ENCODE measurements at places on chromosomes 16 and 17. TPM values are rescaled to one million over a fixed set of nuclear protein-coding genes. Genes with fewer than 3 reads are reported as not detected.

Gene SMARCE1
- 103 TPM for total RNA-seq

Gene PDIA2
- 0.77 TPM for total RNA-seq

Gene KRT32
- total RNA-seq: not detected

Gene ARHGAP27
- 12.9 TPM for total RNA-seq

Gene BCL6B
- not detected for total RNA-seq

Gene NTN3
- 0.06 TPM for total RNA-seq

Gene ZG16
- total RNA-seq: not detected

Data from A549 treated with Hydrocortisone at 1 μM for 4 hours (cell line).